ENCODE measurements at places on chromosomes 7 and 10.

- DNase-seq: no peak
Measured at GRCh38 chr10:50404021-50404773, 152.9 kb upstream of the ASAH2 start.

DNA sequence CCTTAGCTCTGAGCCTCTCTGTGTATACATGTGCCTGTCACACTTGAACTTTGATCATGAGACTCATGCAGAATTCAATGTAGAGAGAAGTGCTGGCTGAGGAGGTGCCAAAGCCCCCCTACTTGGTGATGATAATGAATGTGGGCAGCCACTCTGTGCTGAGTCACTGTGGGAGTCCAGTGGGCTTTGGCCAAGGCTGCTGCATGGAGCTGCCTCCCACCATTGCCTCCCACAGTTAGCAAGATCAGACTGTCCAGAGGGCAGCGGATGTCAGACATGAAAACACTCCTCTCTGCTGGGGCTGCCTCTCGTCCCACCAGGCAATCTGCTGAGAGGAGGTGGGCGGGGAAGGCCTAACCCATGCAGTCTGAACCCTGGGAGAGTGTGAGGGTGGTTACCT, 180.3 kb downstream of the SH2D4B start:
- DNase-seq: no peak

DNA sequence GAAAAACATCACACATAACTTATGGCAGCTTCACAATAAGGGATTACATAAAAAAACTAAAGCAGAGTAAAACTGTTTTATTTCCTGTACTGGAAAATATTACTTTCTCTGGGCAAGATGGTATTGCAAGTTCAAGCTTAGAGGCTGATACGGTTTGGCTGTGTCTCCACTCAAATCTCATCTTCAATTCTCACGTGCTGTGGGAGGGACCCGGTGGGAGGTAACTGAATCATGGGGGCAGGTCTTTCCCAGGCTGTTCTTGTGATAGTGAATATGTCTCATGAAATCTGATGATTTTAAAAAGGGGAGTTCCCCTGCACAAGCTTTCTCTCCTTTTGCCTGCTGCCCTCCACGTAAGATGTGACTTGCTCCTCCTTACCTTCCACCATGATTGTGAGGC, 5.1 kb upstream of the LRRC27 start:
- no peak for DNase-seq

- no peak for DNase-seq
Measured at GRCh38 chr7:132475037-132475668, 101.1 kb downstream of the PLXNA4 start.

DNA sequence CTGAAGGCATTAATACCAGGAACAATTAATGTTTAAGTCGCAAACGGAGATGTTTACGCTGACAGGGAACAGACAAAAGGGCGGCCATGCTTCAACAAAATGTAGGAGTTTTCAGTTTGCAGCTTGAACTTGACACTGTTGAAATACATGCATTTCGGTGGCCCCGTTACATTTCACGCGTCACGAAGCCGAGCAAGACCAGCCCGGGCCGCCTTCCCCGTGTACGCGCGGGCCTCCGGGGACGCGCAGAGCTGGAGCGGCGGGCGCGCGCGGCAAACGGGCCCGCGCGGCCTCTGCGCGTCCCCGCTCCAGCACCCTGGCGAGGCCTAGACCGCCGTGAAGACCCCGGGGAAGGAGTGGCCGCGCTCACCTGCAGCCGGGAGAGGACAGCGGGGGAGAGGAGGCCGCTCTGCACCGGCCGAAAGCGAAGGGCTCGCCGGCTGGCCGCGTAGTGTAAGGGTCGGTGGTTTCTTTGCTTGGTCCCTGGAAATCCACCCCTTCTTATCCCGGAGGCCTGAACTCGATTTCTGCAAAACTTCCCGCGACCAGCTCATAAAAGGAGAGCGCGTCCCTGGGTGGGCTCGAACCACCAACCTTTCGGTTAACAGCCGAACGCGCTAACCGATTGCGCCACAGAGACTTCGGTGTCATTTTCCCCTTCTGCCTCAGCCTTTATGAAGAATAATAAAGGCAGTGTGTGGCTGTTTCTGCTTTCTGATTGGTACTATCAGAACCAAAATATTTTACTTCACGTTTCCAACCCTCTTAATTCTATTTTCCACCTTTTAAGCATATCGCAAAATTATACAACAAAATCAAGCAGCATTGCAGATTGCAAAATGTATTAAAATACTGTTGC, 11.4 kb upstream of the EBLN1 start:
- DNase-seq: peak; percentile 87

DNA sequence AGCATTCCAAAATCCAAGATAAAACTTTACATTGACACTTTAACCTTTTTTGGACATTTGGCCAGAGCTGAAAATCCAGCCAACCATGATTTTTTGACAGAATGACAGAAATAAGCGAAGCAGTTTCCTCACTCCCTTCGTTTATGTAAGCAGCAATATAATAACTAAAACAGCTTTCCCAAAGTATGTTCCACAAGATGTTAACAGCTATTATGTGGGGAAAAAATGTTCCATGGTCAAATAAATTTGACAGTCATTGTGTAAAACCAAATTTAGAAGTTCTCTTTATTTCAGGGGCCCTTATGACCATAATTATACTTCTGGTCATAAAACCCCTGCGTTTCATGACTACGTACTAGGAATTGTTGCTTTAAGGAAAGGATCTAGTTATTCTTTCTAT, 416.5 kb downstream of the MAGI2 start:
- no peak for DNase-seq

GRCh38 chr7:29510028-29510427, 53.6 kb upstream of the PRR15 start:
- DNase-seq: no peak

GRCh38 chr7:47153576-47153975, 428.3 kb downstream of the TNS3 start:
- no peak for DNase-seq

- DNase-seq: no peak
Measured at GRCh38 chr10:100057948-100058347, 23.7 kb downstream of the CPN1 start.

DNA sequence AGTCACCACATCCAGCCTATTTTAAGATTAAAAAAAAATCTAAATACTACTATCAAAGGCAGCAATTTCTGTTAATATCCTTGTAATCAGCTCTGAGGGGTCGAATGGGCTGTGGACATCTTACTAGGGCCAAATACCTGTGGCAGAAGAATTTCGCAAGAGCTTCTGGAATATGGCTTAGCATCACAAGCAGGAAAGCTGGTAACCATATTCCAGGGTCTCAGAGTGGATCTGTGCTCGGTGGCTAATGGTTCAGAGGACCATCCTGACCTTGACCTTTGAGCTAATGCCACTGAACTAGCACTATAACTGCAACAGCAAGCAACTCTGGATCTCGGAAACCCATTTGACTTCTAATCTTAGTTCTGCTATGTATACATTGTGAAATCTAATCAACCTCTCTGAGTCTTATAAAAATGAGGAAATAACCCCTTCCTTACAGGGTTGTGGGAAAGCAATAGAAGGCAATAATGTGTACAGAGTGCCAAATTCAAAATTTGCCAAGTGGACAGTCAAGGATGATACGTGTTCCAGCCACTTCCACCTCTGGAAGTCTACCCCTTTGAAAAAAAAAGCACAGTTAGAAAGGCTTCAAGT, 65.5 kb downstream of the CYP26A1 start:
- DNase-seq: no peak

DNA sequence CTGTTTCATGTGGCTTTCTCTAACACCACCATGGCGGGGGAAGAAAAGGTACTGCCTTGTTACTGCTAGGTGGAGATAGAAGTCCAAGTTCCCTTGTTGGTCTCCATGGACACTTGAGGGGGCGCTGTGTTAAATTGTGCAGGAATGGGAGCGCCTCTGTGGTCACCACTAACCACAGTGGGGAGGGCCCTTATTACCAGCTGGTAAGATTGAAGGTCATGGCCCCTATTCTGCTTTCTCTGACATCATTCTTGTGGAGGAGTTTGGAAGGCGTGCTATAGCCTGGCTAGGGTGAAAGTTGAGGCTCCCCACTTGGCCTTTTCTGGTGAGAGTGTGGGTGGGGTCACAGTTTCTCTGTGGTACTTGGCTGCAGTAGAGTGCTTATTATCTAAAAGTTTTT, 14.9 kb upstream of the MXI1 start:
- no peak for DNase-seq

DNA sequence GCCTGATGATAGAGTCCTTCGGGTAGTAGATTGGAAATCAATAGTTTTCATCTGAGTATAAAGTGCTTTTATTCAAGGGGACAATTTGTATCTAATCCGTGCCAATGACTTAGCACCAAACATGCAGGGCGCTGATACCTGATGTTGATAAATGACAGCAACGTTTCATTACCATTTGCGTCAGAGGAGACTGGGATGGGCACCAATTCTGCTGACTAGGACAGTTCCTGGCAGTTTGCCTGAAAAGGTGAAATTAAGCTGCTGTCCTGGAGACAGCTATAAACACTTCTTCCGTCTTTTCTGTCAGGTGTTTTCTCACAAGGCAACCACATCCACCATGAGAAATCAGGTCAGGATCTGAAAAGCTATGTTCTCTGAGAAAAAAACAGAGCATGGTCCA, 1136.4 kb downstream of the TYW1 start:
- no peak for DNase-seq

DNA sequence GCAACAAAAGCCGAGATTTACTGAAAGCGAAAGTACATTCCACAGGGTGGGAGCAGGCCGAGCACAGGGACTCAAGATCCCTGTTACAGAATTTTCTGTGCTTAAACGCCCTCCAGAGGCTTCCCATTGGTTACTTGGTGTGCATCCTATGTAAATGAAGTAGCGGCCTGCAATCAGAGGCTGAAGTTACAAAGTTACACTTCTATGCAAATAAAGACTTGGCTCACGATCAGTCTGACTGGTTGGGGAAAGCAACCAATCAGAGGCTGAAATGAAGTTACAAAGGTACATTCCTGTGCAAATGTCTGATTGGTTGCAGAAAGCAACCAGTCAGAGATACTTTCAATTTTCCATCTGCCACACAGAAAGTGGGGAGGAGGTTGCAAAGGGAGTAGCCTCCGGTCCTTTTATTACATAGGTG, 4.1 kb downstream of the ACBD7 start:
- DNase-seq: no peak
